Kidney (tissue), 22 donors: ENCODE measurements at places on chromosomes 3 and 15.

DNA sequence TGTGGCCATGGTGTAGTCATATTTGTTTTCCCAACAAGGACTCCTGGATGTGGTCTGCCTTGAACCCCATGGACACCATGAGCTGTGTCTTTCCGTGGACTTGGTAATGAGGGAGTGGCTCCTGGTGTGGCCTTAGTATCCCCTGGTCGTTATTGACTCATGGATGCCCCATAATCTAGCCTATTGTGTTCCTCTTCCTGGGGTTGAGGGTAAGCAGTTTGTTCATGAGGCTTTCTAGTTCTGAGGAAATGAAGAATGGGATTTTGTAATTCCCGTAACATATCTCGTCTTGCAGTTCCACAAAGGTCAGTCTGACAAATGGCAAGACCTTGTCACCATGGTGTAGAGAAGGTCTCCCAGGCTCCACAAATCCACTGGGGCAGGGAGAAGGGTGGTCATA lies 22.6 kb downstream of the RAB7A start:
- DNase-seq, result no peak

DNA sequence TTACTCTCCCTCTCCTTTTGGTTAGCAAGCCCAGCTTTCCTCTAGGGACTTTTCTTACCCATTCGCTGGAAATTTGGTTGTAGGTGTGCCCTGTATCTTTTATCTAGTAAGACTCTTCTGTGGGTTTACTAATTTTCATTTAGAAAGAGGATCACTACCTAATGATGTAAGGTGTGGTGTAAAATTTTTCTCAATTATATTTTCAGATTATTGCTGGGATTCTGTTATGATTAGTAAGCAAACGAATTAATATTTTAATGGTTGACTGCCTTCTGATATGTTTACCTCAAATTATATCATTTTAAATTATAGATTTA lies 28.5 kb downstream of the PLCL2 start:
- no peak for DNase-seq

GRCh38 chr15:64051407-64052259 lies 5.3 kb upstream of the DAPK2 start:
- no peak for DNase-seq

DNA sequence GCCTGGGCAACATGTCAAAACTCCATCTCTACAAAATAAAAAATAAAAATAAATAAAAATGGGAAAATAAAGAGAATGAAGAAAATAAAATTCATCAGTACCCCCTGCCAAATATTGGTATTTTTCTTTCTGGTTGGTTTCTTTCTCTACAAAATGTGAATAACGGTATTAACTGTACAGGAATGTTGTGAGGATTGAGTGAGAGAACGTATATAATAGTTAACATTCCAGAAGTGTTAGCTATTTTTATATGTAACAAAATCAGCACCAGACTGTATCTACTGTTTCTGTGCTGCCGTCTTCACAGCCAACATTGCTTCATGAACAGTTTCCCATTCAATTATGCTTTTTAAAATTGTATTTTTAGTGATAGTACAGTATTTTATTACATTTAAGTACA lies 25.5 kb upstream of the RNU6-1 start:
- no peak for DNase-seq

DNA sequence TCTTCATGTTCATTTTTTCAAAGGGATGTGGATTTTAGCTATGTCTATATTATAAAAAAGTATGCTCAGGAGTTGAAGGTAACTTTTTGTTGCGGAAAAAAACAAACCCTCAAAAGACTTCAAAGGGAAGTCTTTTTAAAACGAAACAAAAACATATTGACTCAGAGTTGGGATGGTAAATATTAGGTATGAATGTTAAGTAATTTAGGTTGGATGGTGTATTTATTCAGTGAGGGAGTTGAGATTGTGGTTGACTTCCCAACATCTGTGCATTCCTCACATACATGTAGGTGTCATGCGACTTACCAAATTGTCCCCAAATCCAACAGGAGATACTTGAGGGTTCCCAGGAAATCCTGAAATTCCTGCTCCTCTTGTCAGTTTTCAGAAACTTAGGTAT lies 32.7 kb upstream of the PLSCR5 start:
- no peak for DNase-seq

- no peak for DNase-seq
Observed at GRCh38 chr3:37255990-37256308, 81.6 kb upstream of the LRRFIP2 start.

DNA sequence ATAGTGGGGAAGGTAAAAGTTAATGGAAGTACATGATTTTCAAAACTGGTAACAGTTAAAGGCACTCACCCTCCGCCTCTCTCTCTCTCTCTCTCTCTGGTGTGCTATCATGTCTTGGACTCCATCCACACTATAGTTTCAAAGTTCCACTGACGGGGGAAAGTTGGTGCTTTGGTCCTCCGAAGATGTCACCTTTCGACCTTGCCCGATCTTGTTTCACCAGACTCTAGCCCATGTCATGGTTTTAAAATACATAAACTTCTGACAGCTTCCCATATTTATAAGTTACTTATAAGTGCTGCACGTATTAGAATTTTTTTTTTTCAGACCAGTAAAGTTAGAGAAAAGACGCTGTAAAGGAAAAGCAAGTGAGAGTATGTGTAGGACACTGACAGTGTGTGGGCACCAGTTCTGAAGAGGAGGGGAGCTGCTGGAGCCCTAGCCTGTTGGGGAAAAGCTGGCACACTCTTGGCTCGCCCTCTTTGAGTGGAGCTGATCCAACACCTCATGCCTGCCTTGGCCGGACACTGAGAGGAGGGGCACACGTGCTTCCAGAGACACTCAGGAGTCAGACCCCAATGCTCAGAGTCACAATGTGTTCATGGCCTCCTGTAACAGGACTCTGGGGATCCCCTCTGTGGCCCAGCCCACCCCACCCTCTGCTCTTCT lies 200.5 kb upstream of the TPM1 start:
- no peak for DNase-seq

DNA sequence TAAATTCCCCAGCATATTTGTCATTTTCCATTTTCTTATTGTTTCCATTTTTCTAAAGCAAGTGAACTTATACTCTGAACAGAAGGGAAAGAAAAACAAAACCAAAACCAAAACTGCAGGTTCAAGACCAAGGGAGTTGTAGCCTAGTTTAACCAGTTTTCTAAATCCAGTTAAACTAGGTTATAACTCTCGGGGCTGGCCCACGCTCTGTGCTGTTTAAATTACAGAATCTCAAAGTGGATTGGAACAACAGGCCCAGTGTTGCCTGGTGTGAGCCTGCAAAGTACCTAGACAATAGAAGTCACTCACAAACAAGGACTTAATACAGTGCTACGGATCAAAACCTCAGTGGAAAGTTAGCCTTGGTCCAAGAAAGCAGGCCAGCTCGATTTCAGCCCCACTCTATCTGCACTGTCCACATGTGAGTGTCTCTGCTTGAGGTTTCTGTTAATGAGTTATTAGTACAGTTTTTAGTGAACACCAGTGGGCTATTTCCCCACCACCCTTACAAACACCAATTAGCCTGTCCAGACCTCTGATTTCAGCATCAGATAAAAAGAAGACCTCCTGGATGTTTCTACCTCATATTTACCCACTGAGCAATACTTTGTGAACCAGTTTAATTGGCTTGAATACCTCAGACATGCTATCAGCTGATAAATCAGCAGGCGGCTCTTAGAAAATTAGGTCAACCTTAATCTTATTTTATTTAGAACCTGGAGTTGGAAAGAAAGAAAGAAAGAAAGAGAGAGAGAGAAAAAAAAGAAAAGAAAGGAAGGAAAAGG lies 93.8 kb upstream of the PDZRN3 start:
- no peak for DNase-seq

GRCh38 chr3:13040361-13041074 lies 32.7 kb downstream of the IQSEC1 start:
- no peak for DNase-seq

DNA sequence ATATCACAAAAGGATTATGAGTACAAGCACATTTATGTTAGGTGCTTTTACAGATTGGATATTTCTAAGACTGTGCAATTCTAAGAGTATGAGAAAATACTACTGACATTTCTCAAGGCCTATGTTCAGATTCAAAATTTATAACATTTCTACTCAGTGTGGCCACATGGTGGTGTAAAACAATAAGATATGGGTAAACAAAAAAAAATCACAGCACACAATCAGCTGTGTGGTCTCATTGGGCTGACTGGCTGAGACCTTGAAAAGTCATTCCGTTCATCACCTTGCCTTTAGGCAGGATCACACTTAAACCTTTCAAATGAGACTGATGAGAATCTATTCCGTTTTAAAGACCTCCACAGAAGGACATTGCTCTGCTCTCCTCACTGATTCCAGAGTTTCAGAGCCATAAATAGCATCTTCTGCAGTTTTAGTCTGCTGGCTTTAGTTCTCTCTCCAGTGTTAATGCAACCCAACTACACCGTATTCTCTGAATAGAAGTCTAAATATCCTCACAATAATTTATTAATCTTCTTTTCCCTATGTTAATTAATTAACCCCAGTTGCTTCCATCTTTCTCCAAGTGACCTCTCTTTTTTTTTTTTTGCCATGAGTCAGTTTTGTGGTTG lies 158.2 kb downstream of the SPATA16 start:
- DNase-seq, result peak; percentile 23

DNA sequence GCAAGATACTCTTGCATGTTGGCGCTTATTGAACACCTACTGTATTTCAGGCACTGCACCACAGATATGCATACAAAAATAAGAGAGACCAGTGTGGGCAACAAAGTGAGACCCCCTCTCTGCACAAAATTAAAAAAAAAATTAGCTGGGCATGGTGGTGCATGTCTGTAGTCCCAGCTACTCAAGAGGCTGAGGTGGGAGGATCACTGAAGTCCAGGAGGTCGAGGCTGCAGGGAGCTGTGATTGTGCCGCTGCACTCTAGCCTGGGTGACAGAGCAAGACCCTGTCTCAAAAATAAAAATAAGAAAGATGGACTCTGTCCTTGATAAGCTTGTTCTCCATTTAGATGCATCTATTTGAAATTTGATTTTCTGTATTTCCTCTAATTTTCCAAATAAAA lies 20.8 kb downstream of the FEM1B start:
- DNase-seq, result no peak

DNA sequence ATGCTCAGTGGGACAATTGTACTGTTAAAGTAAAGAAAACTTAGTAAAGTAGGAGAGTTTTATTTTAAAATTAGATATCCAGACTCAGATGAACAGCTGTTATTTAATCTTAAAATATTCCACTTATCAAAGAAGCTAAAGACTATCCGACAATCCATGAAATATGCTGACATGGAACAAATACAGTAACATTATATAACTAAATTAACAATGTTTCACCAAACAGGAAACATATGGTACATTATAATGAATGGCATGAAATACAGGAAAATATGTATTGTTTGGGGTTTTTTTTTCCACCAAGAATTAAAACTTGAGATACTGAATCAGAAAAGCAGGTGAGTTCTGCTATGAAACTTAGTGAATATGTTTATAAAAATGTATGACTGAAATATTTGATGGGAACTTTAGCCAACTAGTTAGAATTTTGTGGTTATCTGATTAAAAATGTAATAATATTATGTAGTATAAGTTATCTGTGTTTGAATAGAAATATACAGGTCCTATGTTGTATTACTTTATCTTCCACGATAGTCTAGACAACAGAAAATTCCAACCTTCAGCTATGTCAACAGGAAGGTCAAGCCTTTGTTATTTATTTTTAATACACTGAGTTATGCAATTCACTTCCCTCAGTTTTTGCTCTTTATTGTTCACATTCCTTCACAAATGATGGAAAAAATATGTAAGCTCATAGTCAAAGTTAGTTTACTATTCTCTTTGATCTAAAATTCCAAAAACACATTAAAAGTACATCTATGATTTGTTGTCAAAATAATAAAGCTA lies 72.7 kb downstream of the UACA start:
- DNase-seq, result no peak

GRCh38 chr15:81434851-81435250 lies 60.8 kb upstream of the TMC3 start:
- DNase-seq, result no peak

GRCh38 chr15:33022629-33023028 lies 171.9 kb downstream of the FMN1 start:
- DNase-seq, result peak; percentile 75

- DNase-seq, result no peak
Observed at GRCh38 chr15:73691396-73691795, 7.2 kb downstream of the CD276 start.

- peak; percentile 26 for DNase-seq
Observed at GRCh38 chr3:45480218-45480617, 91.8 kb downstream of the LARS2 start.

DNA sequence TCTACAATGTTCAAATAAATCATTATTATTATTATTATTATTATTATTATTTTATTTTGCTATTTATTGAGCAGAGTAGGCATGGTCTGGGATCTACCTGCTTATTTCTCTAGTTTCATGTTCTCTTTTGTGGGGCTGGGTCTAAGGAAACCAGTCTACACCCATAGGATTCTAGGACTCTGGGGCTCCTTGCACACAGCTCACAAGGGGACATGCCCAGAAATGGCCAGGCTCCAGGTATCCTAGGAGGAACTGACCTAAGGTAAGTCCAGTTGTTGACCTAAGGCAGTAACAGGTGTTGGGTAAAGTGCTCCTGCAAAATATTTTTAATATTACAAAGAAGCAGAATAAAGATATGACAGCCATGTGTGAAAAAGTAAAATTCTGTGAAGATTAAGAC lies 149.6 kb upstream of the TBL1XR1 start:
- no peak for DNase-seq

- DNase-seq, result no peak
Observed at GRCh38 chr15:65303687-65304380, 643 bp upstream of the RNU5B-1 start.

DNA sequence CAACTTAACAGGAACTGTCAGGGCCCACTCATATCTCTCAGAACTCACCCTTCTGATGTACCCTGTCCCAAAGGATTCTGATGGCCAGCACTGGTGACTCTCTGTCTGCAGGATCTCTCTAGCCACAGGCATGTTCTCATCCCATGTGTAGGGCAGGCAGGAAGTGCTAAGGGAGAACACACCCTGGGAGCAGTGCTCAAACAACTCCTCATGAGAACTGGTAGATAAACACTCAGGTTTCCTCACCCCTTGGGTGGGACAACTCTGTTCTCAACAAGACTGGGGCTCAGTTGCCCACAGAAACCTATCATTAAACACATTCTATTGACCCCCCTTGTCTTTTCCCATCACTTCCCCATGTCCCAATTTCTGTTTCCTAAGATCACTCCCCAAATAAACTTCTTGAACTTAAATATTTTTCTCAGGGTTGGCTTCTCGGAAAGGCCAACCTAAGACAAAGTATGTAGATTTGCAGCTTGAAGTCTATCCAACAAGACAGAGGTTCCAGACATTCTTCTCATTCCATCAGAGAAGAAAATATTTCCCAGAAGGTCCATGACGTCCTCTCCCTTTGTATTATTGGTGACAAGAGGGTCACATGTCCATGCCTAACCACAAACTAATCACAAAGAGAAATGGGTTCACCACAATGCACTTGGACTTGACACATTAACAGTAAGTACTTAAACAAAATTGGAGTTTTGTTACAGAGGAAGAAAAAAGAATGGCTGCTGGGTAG lies 276.6 kb upstream of the GADL1 start:
- DNase-seq, result no peak

GRCh38 chr3:159859424-159859823 lies 129.2 kb upstream of the IL12A start:
- DNase-seq, result no peak

GRCh38 chr15:37028625-37029296 lies 71.6 kb downstream of the MEIS2 start:
- peak; percentile 56 for DNase-seq
